ENCODE measurements at places on chromosomes 7 and 10.

DNA sequence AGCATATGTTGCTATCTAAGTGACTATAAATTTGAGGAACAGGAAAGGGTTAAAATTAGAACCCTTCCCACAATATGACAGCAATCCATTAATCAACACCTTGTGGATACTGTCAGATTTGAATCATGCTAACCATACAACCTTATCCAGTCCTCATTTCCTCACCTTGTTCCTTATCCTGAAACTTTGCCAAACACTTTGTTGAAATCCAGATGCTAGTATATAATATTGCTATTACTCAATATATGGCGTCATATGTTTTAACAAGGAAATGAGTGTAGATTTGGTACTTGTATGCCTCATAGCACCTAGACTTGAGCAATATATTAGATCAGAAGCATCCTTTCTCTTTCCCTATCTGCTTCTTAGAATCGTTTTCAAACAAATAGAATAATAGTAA is 66.3 kb upstream of the SLC25A13 start:
- peak; percentile 93 for DNase-seq

DNA sequence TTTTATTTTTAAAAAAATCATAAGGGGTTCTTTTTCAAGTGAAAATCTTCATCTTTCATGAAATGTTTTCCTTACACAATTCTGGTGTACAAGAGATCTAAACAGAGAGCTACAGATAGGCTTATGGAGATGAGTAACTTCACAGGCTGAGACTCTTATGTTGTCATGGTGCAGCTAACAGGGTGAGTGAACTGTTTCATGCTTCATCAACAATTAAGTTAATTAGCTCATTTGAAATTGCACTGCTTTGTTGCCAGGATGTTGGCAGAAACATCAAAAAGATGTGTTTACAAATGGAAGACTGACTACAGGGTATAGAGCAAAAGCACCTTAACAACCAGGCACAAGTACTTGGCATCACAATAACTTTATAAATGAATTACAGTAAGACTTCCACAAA is 230.8 kb downstream of the FOXP2 start:
- no peak for DNase-seq

- no peak for DNase-seq
Measured at GRCh38 chr7:81624650-81625631, 144.9 kb downstream of the HGF start.

GRCh38 chr7:1043552-1044188 is 676 bp upstream of the GPR146 start:
- DNase-seq = no peak

- DNase-seq = peak; percentile 14
Measured at GRCh38 chr7:12431886-12432556, 28.4 kb upstream of the VWDE start.

- no peak for DNase-seq
Measured at GRCh38 chr7:155136619-155137243, 66.6 kb downstream of the HTR5A start.
